ENCODE measurements at places on chromosomes 7 and 10.
A peak's percentile ranks its signal among the peaks of the same experiment; 100 is the strongest.

GRCh38 chr7:144513334-144513733 lies 109.8 kb upstream of the NOBOX start:
- no peak for DNase-seq

DNA sequence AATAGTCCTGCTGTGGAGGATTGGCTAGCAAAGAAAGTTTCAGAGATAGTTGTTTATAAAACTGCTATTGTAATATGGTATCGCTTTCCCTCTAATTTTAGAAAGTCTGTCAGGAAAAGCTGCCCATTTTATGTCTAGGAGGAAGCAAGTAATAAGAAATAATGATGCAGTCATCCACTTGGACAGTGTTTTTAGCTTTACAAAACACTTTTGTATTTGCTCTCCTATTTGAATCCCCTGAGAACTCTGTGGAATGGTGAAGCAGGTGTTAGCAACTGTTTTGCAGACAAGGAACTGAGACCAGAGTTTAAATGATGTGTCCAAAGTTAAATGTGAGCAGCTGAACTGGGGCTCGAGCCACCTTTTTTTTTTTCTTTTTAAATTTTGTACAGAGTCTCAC lies 455.8 kb downstream of the XPNPEP1 start:
- DNase-seq: no peak

- DNase-seq: peak; percentile 62
These were observed 4.3 kb upstream of the AKR1C3 start for GRCh38 chr10:5089865-5090264.

- DNase-seq: no peak
These were observed 45.7 kb downstream of the IMMP2L start for GRCh38 chr7:111516612-111517011.

GRCh38 chr10:100748231-100749058 lies 3.1 kb downstream of the PAX2 start:
- no peak for DNase-seq

DNA sequence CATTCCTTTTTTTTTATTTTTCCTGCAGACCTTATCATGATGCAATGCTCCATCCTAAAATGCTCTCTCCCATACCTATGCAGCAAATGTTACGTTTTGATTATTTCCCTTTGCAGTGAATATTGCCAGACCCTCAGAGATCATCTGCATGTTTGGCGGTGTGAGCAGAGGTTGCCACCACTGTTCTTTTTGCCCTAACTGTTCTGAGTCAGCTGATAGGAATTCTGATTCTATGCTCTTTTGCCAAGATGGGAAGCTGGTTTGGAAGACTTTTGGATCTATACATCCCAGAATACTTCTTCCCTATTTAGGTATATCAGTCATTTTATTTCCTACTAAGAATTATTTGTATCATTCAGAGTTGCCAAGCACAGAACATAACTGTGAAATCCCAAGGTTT lies 130.5 kb downstream of the KLF6 start:
- DNase-seq: no peak

DNA sequence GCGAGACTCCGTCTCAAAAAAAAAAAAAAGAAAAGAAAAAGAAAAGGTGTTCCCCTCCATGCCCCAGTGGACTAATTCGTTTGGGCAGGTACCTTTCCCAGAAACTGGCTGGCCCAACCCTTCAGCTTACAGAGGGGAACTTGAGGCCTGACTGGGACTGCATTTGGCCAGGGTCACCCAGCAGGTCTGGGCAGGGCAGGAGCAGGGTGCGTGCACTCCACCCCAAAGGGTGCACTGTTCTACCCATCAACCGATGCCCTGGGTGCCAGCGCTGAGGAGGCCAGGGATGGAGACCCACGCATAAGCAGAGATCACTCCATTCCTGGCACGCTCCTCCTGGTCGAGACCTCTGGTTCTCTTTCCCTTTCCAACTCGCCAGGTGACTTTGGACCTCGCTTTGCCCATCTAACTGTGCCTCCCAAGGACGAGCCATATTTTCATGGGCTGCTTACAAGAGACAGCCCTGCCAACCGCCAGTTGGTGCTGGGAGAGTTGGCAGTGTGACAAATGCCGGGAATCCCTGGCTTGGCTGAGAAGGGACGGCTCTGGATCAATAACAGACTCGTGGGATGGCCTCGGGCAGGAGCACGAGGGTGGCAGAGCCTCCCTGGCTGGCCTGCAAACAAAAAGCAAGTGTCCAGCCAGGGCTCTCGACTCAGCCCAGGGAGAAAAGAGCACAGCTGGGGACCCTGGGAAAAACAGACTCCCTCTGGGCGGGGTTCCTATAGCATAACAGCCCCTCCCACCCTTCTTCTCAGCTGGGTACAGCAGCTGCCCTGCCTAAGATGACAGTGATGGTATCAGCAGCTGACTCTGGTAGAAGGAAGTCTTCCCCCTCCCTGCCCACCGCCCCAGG lies 7.9 kb downstream of the HSPB1 start:
- no peak for DNase-seq

DNA sequence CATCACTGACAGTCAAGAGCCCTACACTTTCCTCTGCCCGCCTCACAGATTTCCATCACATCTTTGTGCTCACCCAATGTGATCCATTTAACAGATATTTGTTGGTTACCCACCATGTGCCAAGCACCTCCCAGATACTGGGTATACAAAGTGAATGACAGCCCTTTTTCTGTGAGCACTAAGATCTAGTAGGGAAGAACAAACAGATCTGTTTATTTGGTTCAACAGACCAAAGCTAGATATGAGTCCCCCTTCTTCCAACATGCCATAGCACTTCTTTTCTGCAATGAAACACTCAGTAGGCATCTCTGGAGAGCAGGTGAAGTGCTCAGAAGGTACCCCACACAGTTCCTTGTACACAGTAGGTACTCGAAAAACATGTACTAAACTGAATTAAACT lies 101.4 kb downstream of the HIPK2 start:
- DNase-seq: no peak

DNA sequence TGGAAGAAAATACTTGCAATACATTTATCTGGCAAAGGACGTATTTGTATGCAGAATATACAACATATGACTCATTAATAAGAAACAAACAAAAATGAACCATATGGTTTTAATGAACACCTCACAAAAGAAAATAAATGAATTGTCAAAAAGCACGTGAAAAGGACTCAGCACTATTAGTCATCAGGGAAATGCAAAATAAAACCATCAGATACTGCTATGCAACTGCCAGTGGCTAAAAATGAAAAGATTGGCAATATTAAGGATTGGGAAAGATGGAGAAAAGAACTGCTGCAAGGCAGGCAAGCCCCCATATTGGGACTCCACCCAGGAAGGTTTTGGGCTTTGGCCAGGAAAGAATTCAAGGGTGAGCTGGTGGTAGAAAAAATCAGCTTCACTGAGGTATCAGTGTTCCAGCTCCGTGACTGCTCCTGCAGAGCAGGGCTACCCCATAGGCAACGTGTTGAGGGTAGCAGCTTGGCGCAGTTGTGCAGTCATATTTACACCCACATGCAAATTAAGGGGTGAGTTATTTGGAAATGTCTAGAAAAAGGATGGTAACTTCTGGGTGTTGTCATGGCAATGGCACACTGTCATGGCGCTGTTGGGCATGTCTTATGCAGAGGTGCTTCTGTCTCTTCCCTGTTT lies 72.7 kb downstream of the CUBN start:
- DNase-seq: no peak

DNA sequence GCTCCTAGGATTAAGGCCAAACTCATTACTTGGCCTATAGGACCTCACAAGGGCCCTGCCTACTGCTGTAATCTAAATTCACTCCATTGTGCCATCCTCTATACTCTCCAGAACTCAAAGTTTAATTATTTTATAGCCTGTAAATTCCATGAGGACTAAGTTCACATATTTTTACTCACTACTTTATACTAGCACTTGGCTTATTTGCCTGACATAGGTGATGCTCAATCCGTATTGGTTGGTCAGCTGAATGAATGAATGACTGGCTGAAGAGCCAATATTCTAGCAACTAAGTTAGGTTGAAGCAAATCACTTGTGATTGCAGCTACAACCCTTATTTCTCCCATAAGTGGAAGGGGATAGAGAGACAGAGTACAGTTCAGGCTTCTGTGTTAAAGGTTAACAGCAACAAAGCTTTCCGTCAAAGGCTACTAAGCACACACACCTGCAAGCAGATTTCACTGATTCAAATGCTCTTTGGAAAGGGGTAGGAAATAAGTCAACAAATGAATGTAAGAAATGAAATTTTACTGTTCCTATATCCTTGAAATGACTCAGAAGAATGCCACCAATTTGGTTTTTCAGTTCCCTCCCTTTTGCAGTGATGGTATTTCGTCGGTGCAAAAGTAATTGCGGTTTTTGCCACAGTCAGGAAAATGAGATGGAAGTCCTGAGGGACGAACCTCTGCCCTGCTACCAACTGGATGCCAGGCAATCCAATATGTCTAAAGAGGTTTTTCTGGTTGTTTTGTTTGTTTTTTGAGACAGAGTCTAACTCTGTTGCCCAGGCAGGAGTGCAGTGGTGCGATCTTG lies 120.7 kb downstream of the COL28A1 start:
- no peak for DNase-seq

GRCh38 chr10:55870186-55870585 lies 490.9 kb downstream of the ZWINT start:
- DNase-seq: no peak

DNA sequence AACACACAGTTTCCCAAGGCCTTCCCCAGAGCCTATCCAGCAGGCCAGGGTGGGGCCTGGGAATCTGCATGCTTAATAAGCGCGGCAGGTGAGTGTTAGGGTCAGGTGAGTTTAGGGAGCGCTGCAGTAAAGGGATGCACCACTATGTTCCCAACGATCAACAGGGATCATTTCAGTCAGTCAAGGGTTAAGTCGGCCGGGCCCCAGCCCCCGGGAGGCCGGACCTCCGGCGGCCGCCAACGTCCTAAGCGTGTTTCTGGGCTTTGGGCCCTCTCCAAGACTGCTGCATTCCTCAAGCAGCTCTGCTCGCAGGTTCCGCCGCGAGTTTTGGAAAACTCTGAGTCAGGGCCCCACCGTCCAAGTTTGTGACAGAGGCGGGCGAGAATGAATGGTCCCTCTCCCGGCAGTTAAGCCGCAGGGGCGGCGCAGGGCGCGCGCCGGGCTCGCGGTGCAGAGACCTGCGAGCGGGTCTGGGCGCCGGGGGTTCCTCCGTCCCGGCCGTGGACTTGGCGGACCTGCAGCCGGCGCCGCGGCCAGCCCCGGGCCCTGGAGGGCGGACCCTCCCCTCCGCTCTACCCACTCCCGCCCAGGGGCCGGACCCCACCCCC lies 81.6 kb downstream of the ARHGAP22 start:
- no peak for DNase-seq

GRCh38 chr10:100637785-100638184 lies 102.0 kb downstream of the HIF1AN start:
- DNase-seq: no peak

GRCh38 chr7:131652194-131652593 lies 95.8 kb upstream of the PODXL start:
- no peak for DNase-seq

- DNase-seq: no peak
These were observed 65.9 kb downstream of the ZNF467 start for GRCh38 chr7:149707448-149707886.

GRCh38 chr7:2805213-2805944 lies 38.7 kb downstream of the GNA12 start:
- DNase-seq: no peak

- DNase-seq: no peak
These were observed 183.8 kb downstream of the SKAP2 start for GRCh38 chr7:26680587-26680986.

GRCh38 chr10:116403740-116404250 lies 23.9 kb upstream of the PNLIPRP3 start:
- no peak for DNase-seq

DNA sequence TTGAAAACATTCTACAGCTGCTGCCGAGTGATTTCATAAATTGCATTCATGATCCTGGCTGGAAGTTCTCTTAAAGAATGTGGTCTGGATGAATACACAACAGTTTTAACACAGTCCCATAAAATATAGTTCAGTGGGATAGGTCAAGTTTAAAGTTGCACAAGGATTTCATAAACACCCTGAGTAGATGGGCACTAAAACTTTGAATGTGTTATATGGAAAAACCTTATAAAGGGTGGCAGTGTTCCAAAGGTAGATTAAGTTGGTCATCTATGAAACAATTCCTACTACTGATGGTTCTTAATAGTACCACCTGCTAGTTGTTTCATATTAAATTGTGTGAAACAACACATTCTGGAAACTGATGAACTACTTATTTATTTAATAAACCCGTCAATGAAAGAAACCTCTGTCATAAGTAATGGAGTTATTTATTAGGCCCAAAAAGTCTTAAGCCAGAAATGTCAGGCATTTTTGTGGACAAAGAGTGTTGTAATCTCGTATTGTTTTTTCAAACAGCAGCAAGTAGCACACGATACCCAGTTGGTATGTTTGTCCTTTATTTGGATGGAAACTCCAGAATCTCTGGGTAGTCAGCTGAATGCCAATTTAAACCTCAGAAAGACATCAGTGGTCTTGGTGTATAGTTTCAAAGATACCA lies 14.3 kb upstream of the RPA3 start:
- no peak for DNase-seq

GRCh38 chr10:27774831-27775230 lies 29.2 kb upstream of the MKX start:
- no peak for DNase-seq

- DNase-seq: no peak
These were observed 3.3 kb downstream of the PRRT4 start for GRCh38 chr7:128358233-128358632.

- DNase-seq: no peak
These were observed 722.9 kb downstream of the GRM8 start for GRCh38 chr7:126529833-126530232.

DNA sequence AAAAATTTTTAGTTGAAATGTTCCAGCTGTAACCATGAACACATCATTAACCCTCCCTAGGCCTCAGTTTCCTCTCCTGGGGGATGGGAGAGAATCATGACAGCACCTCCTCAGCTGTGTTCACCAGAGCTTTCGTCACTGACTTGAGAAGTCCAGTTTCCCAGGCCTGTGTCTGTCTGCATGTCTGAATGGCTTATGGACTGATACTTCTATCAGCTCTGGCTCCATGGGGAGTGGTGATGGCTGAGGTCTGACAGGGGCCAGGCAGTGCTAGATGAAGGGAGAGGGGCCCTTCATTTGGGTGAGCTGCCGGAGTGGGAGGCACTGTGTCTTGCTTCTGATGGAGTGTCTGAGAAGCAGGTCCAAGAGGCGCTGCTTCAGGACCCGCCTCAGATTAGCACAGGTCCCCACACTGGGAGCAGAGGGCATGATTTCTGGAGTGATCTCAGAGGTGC lies 192.9 kb downstream of the PTPN20 start:
- no peak for DNase-seq

DNA sequence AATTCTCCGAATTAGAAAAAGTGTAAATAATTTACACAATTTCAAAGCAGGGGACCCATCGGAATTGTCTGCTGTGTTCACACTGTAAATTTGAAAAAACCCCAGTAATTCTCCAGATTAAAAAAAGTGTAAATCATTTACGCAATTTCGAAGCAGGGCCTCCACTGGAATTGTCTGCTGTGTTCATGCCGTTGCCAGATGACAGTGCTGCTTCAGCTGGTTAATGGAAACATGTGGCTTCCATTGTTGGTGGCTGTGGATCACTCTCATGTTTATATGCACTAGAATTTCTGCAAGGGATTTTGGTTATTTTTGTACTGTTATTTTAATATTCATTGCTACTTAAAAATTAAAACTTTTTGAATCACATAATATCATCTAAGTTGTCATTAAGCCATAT lies 88.8 kb upstream of the ELMO1 start:
- no peak for DNase-seq

- DNase-seq: no peak
These were observed 17.1 kb downstream of the NPFFR1 start for GRCh38 chr10:70266701-70267100.
